ENCODE measurements at places on chromosomes 2 and 18.

- no peak for DNase-seq
Observed at GRCh38 chr18:3511980-3512379, 62.0 kb downstream of the TGIF1 start.

DNA sequence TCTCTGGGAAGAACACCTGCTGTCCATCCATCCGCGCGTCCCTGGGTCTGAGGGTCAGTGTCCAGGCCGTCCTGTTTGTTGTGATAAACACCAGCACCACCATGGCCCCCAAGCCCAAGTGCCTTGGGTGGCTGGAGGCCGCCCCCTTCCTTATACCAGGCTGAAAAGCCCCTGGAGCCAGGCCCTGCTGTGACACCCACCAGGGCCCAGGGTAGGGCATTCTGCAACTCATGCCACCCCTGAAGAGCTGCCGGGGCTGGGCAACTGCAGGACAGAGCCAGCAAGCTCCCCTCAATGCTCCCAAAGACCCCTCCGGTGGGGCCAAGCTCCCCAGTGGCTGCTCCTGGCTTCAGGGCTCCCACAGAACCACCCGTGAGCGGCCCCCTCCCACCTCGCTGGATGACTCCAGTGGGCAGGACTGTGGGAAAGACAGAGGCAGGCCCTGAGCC is 31.9 kb upstream of the SNED1 start:
- no peak for DNase-seq

GRCh38 chr2:44218771-44219170 is 50.1 kb downstream of the PPM1B start:
- DNase-seq: no peak

DNA sequence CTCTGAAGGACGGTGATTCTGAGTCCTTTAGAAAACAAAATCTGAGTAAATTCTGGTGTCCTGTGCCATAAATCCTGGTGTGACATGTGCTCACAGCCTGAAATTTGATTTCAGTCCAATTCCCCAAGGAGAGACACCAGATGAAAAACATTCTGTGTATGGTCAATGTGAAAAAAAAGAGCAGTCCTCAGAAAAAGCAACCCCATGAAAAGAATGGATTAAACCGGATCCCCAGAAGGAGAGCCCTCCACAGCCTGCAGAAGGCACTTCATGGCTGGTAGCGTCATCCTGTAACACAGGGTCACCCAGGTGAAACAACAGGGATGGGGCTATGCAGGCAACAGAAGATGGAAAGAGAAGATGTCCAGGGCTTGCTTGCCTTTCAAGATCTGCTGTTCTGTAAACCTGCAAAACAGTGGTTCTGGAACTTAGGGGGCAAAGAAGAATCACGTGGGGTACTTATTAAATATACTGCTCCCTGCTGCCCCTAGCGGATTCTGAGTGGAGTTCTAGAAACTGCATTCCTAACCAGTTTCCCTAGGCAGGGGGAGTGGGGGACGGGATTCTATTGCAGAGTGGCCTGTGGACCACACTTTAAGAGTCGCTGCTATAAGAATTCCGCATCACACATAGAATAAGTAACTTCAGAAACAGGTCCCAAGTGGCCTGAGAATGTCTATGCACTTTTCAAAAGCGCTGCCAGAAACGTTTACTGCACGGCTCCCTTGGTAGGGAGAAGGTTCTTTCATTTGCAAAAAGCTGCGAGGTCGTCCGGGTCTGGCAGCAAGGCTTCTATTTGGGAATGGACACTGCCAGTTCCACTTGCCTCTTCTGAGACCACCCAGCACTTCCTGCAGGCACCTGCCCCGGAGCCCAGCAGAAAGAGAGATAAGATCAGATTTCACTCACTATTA is 118.9 kb upstream of the ARL5A start:
- DNase-seq: peak; percentile 83

DNA sequence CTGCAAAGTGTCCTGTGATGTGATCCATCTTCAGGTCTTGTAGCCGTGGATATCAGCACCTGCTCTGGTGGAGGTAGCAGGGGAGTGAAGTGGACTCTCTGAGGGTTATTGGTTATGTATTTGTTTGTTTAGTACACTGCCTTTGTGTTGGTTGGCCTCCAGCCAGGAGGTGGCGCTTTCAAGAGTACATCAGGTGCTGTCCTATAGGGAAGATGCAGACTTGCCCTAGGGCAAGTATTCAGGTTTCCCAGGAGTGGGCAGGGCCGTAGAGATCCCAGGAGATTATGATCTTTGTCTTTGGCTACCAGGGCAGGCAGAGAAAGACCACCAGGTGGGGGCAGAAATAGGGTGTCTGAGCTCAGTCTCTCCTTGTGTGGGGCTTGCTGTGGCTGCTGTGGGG is 411.8 kb downstream of the SOX11 start:
- DNase-seq: peak; percentile 29

DNA sequence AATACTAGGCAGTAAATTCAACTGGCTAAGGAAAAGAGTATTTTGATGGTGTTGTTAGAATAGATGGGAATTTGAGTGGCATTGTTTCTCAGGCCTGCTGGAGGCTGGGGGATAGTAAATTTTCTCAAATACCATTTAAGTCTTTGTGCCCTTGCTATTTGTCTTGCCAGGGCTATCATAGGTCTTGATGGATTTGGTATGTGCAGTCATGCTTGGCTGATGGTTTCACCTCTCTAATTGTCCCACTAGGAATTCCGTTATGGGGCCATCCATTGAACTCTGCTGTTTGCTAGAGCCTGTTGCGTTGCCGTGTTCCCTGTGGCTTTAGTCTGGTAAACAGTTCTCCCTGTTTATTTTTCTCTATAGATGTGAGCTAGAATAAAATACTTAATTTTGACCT is 438.1 kb upstream of the FAM98A start:
- DNase-seq: no peak
